SHP77 treated with DMSO at 0.1 percent for 48 hours (cell line): ENCODE measurements at places on chromosomes 3 and 15.

DNA sequence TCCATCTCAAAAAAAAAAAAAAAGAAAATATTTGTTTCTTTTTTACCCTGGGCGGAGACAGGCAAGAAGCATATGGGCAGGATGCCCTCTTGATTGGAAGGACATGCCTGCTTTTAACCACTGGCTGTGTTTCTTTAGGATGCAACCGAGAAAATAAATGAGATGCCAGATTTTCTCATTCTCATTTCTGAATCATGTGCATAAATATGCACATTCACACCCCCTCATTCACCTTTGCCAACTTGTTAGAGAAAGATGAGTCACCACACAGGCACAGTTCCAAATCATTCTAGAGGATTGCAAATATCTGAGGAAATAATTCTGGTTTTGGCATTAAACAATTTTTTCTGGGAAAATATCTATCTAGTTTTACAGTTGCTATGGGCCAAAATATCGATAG, 3.3 kb downstream of the LIPH start:
- DNase-seq, result no peak

- DNase-seq, result no peak
Measured at GRCh38 chr15:73190189-73190601, 137.9 kb downstream of the NEO1 start.

- no peak for DNase-seq
Measured at GRCh38 chr3:176431991-176432390, 765.3 kb downstream of the TBL1XR1 start.

- DNase-seq, result no peak
Measured at GRCh38 chr3:192906940-192907339, 10.7 kb downstream of the MB21D2 start.

DNA sequence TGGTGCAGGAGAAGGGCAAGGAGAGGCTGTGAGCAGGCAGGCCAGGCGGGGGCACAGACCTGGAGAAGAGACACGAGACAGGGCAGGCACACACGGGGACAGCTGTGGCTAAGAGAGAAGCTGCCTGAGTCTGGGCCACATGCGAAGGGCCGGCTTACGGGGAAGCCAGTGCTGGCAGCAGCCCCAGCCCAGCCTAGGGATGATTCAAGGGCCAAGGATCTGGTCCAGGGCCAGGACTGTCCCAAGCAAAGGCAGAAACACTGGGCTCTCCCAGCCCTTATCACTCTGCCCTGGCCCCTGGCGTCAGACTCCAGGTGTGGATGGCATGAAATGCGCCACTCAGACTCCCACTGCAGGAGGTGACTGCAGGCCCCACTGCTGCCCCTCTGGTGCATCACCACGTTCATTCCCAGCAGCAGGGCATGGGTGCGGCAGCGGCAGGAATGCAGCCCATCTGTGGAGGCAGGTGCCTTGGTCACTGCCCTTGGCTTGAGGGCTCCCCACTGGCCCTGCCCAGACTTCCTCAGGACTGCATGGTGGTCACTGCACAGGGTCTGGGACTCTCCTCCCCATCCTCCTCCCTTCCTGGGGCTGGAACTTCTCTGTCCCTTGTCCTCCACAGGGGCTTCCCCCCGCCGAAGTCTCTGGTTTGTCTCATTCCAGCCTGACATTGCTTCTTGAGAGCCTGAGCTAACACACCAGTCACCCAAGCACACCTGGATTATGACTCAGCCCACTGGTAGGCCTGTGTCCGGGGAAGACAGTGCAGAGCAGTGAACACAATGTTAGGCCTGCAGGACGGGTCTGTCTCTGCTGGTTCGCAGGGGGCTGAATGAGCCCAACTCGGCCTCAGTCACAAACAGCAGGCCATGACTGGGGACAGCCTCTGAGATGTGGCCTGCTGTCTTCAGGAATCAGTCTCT, 69.3 kb downstream of the TBC1D2B start:
- no peak for DNase-seq

DNA sequence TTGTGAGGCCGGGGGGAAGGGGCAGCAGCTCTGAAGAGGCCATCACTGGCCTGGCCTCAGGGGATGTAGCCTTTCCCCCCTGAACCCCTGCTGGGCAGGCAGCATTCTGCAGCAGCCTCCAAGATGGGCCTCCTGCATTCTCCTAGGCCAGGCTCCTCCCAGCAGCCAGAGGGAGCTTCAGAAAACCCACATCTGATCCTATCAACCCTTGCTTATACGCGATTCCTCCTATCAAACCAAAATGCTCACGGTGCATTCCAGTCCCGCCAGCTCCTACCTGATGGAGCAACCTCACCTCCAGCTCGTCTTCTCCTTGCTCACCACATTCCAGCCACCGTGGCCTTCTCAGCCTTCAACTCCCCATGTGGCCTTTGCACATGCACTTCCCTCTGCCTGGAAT, 85.7 kb downstream of the MEGF11 start:
- DNase-seq, result no peak

- DNase-seq, result no peak
Measured at GRCh38 chr15:66641485-66642315, 60.3 kb upstream of the SMAD6 start.
